GM12891 (cell line): ENCODE measurements at places on chromosomes 16 and 17.

DNA sequence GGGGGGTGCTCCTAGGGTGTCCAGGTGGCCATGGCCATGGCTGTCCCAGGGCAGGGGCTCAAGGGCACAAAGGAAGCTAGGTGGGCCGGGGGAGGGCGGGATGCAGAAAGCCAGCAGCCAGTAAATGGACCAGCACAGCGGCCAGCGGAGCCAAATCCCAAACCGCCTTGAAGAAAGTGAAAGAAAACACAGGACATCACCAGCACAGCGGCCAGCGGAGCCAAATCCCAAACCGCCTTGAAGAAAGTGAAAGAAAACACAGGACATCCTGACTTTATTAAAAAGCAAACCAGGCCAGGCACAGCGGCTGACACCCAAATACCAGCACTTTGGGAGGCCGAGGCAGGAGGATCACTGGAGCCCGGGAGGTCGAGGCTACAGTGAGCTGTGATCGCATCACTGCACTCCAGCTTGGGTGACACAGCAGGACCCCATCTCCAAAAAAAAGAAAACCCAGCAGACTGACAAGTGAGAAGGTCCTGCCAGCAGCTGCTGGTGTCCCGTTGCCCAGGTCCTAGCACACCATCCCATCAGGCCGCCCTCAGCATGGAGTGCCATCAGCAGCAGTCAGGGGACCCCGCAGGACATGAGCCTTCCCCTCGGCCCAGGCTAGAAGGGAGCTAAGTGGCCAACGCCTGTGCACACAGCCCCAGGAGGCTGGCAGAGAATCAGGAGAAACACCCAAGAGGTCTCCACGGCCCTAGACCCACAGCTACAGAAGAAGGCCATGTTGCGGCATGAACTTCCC, 17.0 kb downstream of the SLC38A10 start:
- no peak for DNase-seq

DNA sequence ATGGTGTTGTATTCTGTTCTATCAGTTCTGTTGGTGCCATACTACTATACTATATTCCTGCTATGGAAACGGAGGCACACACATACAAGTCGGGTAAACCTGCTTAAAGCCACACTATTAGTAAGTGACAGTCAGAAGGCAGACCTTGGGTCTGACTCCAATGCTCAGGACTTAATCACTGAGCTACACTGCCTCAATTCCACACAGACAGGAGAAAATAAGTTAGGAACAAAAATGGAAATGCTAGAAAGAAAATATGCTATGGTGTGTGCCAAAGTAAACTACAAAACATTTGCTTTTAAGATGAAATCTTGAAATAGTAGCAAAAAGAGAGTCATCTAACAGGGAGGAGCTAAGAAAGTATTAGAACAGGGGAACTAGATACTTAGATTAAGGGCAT, 48.1 kb downstream of the MYO1D start:
- DNase-seq = no peak

- no peak for DNase-seq
These were observed 34.9 kb downstream of the ARHGAP17 start for GRCh38 chr16:24980077-24980793.

DNA sequence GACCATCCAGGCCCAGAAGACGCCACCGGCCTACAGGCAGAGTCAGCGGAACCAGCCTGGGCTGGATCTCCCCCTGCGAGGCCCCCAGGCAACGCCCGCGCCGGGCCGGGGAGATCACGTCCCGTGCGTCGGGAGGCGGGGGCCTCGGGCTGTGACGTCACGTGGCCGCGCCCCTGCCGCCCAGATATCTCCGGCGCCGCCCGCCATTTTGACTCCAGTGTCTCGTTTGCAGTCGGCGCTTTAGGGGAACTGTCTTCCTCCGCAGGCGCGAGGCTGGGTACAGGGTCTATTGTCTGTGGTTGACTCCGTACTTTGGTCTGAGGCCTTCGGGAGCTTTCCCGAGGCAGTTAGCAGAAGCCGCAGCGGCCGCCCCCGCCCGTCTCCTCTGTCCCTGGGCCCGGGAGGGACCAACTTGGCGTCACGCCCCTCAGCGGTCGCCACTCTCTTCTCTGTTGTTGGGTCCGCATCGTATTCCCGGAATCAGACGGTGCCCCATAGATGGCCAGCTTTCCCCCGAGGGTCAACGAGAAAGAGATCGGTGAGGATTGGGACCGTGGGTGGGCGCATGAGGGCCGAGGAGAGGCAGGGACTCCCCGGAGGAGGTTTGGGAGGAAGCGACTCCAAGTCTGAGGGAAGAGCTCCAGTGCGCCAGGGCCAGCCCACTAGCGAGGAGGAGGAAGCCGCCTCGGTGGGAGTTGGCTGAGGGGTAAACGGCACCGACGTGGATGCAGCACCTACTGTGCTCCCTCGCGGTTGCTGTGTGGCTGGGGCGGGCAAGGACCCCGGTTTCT, at the start of gene WSB1:
WSB1 (plus strand) TSS at position 217 of the 791 bp plus-strand sequence; CDS start at position 499, 282 bp downstream.
- DNase-seq = peak; percentile 92

- DNase-seq = no peak
These were observed 12.8 kb downstream of the ATP2A3 start for GRCh38 chr17:3951420-3951819.

DNA sequence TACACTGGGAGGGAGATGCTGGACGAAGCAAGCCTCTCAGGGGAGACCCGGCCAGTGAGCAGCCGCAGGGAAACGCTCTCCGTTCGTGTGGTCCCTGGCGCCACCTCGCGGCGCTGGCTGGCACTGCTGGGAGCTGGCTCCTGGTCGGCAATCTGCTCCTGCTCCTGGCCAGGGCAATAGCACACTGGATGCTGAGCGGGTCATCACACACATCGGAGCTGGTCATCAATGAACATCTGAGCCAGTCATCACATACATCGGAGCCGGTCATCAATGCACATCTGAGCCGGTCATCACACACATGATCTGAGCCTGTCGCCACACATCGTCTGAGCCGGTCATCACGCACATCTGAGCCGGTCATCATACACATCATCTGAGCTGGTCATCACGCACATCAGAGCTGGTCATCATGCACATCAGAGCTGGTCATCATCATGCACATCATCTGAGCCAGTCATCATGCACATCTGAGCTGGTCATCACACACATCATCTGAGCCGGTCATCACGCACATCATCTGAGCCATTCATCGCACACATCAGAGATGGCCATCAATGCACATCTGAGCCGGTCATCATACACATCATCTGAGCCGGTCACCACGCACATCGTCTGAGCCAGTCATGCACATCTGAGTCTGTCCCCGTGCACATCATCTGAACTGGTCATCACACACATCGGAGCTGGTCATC, 217.3 kb downstream of the RBFOX3 start:
- DNase-seq = peak; percentile 86

- DNase-seq = no peak
These were observed 26.9 kb upstream of the SPATA32 start for GRCh38 chr17:45288825-45289224.

DNA sequence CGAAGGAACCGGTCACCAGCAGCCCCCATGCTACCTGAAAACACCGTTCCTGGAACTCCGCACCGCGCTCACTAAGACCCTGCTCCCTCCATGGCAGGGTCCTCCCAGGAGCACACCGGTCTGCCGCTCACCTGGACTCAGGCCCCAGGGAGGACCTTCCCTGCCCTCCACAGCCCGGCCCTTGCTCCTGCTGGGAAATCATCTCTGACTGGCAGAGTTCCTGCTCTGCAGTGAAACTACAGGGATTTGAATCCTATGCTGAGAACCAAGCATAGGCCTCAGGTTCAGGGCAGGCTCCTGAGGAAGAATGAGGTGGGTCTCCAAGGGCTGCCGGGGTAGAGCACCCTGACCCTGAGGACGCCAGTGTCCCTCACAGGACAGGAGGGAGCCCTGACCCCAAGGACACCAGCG, 88.5 kb downstream of the KCNJ12 start:
- no peak for DNase-seq
